ENCODE measurements at places on chromosomes 2 and 18. TPM values are rescaled to one million over a fixed set of nuclear protein-coding genes. Genes with fewer than 3 reads are reported as not detected.

GRCh38 chr2:232976666-232977437 is 36.2 kb downstream of the NGEF start:
- no peak for DNase-seq

GRCh38 chr18:66167829-66168684 is 417.2 kb downstream of the CDH7 start:
- no peak for DNase-seq

- no peak for DNase-seq
Observed at GRCh38 chr18:12770469-12771219, 67.8 kb downstream of the PSMG2 start.

- no peak for DNase-seq
Observed at GRCh38 chr2:81894451-81894990, 1590.0 kb upstream of the LRRTM1 start.

GRCh38 chr2:211161236-211161635 is 604.8 kb downstream of the CPS1 start:
- no peak for DNase-seq

DNA sequence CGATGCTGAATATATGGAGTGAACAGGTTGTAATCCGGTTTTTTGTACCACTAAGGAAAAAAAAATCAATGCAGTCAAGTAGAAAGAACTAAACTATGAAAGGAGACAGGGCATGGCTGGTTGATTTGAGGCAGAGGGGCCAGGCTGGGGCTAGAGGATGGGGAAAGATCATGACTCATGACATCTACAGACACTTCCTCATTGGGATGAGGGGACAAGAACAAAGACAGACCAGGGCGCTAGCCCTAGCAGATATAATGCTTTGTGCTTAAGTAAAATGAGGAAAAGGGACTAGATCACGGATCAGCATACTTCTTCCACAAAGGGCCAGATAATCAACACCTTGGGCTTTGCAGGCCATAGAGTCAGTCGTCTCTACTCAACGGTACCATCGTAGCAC is 55.8 kb downstream of the ST6GAL2 start:
- no peak for DNase-seq

DNA sequence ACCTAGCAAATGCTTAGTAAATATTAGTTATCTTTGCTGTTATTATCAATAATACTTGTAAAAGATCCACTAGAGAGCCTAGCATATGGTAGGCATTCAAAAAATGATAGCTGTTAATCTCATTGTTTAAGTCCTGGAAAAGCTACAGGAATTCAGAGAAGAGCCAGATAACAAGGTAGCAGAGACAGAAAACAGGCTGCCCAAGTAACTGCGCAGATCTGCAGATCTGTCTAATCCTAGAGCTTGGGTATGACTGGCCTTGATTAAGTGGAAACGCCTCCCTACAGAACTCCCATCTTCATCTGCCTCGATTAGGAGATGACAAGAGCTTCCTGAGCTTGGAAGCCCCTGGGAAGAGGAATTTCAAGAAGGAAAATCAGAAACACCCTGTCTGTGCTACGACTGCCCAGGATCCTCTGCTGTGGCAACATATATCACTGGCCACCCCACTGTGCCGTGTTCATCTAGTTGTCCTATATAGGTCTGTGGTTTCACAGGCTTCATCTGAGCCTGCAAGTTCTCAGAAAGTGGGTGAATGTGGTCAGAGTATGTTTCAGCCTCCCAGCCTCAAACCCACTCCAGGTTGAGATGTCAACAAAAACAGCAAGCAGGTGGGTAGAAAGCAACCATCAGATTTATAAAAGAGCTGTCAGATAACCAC is 151.5 kb upstream of the PKDCC start:
- no peak for DNase-seq

DNA sequence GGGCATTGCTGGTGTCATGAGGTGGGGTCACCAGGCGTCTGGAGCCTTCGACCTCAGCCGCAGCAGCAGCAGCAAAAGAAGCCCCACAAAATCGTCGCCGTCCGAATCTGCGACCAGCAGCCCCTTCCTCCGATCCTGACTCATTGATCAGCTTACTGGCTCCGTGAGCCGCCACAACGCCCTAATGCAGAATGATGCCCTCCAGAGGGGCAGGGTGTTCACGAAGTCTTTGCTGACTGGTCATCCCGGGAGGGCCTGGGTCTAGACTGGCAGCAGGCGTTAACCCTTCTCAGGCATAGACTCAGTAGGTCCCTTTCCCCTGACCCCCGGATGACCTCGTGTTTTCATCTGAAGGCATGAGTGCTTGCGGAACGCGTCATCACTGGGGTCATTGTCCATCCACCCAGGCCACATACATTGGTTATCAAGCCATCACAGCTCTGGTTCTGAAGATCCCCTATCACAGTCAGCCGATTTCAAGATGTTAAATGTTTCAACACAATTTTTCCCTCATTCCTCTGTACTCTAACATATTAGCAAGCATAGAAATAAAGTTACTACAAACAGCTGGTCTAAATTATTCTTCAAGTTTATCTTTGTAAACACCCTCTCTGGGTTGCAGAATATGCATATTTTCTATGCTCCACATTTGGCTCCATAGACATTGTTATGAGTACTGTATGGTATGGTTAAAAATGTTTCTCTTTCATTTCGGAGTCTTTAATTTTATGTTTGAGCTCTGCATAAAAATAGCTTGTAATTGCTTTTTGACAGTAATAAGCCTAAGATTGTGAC is 83.3 kb upstream of the SALL3 start:
- DNase-seq = no peak

DNA sequence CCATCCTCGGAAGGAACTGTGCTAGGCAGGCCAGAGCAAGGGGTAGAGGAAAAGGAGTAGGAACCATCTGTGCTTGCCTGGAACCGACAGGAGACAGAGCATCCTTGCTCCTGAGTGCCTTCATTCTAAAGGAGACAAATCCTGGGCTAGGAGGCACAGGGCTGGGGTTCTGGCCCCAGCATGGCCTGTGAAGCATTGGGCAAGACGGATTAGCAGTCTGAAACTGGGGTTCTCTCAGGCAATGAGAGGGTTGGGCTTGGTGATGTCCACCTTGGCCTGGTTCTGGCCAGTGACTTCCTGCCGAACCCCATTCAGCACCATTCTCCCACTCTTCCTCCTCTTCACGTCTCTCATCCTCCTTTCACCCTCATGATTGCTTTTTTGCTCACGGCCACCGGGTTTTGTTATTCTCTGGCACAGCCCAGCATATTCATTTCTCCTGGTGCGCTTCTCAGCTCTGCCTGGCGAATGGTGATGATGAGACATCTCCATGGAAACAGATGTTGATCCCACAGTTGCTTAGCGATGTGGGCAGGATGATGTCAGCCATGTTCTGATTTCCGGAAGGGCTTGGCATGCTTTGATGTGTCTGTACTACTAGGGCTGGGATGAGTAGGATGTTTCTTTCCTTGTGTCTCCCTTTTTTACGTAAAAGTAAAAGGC is 127.7 kb downstream of the CAPN13 start:
- DNase-seq = no peak

- no peak for DNase-seq
Observed at GRCh38 chr2:177201919-177202346, 10.7 kb upstream of the HNRNPA3 start.

- peak; percentile 58 for DNase-seq
Observed at GRCh38 chr18:25349131-25349925, 2.6 kb downstream of the ZNF521 start.

DNA sequence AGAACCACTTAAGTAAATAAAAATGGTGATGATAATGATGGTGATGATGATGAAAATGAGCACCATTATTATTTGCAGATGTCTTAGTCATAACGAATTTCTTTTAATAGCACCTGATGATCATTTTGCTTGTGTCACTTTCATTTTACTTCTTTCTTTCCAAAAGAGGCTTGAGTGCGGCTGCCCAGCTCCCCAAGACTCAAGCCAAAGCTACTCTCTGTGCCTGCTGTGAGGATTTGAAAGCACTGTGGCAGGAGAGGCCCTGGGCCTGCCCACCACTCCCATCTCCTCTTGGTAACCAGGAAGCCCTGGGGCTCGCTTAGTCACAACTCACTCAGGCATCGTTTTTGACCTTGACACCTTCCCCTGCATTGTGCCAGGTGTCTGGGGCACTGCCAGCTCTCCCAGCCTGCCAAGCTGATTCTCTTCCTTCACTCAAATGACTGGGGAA is 41.2 kb downstream of the RPL37A start:
- DNase-seq = no peak

DNA sequence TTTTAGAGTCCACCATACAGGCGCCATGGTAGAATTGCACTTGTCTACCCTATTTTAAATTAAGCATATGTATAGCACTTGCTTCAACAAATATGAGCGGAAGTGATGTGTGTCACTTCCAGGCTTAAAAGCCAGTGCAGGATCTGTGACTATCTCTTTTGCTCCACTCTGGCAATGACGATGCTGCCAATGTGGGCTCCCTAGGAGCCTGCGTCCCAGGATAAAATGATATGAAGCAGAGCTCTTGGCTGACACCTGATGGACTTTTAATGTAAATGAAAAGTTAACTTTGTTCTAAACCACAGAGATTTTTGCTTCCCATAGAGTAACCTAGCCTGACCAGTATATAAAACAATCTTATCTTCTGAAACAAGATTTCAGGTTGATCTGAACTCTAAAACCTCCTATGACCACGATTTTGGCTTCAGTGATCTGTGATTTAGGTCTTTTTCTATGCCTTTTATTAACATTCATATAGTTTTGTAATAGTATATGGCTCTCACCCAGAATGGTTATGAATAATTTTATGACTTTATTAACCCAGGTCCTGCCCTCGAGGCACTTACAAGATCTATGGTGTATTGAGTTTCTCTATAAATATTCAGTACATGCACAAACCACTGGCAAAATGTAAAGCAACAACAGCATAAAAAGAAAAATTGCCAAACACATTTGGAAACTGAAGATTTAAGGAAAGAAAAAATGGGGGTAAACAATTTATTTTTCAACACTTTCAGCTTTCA is 422.5 kb upstream of the PIK3C3 start:
- no peak for DNase-seq

DNA sequence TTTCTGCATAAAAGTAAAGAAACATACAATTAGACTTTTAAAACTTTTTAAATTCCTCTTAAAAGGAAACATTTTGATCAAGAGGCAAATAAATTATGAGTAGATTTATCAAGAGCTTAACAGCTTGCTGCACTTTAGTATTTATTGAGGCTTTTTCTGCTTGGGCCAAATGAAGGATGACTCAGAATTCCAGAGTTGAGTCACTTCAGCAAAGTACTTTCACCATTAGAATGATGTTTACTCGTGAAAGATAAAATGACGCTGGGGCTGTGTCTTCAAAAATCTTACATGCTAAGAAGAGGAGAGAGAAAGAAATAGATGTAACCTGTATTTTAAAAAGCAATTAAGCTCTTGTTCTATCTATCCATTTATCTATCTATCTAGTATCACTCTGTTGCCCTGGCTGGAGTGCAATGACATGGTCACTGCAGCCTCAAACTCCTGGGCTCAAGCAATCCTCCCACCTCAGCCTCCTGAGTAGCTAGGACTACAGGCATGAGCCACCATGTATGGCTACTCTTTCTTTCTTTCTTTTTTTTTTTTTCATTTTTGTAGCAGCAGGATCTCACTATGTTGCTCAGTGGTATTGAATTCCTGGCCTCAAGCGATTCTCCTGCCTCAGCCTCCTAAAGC is 75.3 kb upstream of the RIOK3 start:
- no peak for DNase-seq

B4GALT6 gene
- 15.1 TPM for polyA plus RNA-seq

CYBRD1 gene
- 55.3 TPM for polyA plus RNA-seq

GMPPA gene
- 41.9 TPM for polyA plus RNA-seq

ADGRF3 gene
- 2.4 TPM for polyA plus RNA-seq

FBLN7 gene
- 14.3 TPM for polyA plus RNA-seq

FSHR gene
- polyA plus RNA-seq = not detected

GPC1 gene
- polyA plus RNA-seq = 52.9 TPM

TMEM169 gene
- 15.2 TPM for polyA plus RNA-seq

ANKRD39 gene
- polyA plus RNA-seq = 10.1 TPM

CNNM4 gene
- 12.2 TPM for polyA plus RNA-seq

LCT gene
- not detected for polyA plus RNA-seq

FAM124B gene
- 2.2 TPM for polyA plus RNA-seq

TUBA3E gene
- polyA plus RNA-seq = 0.11 TPM

All from left renal cortex interstitium (tissue), 4 donors.